NCI-H1417 (cell line): ENCODE measurements at places on chromosomes 7 and 10.

DNA sequence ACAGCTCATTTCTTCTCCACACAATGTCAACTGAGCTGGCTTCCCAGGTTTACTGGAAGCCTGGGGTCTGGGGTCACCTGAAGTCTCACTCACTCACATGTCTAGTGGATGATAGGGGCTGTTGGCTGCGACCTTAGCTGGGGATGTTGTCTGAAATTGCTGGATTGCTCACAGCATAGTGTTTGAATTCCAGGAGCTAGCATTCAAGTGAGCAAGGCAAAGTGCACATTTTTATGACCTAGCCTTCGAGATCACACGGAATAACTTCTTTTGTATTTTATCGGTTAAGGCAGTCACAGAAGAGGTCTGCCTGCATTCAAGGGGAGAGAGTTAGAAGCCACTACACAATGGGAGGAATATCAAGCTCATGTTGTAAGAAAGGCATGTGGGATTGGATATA lies 3.6 kb downstream of the TEX47 start:
- DNase-seq: no peak

DNA sequence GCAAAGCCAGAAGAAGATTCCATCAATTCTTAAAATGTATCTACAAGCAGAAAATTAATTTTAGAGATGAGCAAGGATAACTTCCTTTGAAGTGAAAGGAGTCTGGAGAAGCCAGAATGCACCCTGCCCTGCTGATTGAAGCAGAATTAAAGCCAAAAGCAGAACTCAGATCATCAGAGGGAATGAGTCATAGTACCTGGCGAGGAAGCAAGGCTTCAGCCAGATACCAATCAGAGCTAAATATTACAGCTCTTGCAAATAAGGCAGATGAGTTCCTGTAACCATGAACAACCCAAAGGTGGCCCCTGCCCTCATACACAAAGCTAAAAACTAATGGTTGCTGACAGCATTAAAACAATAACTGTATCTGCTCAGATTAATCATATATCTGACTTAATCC lies 10.4 kb downstream of the HTR7 start:
- DNase-seq: no peak

GRCh38 chr7:91446819-91447218 lies 182.6 kb downstream of the FZD1 start:
- DNase-seq: no peak

GRCh38 chr10:3362394-3362793 lies 189.8 kb upstream of the PITRM1 start:
- DNase-seq: no peak

DNA sequence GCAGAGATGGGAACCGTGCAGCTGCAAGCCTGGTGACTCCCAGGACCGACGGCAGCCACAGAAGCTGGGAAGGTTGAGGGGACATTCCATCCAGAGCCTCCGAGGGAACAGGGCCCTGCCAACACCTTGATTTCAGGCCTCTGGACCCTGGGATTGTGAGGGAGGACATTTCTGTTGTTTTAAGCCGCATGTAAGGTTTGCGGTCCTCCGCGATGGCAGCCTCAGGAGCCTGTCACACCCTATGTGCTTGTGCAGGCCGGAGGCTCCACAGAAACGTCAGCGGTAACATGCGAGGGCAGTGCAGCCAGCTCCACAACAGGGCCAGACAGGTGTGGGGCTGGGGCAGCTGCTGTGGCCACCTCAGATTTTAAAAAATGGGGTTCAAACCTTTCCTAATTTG lies 144.7 kb upstream of the SHH start:
- no peak for DNase-seq

DNA sequence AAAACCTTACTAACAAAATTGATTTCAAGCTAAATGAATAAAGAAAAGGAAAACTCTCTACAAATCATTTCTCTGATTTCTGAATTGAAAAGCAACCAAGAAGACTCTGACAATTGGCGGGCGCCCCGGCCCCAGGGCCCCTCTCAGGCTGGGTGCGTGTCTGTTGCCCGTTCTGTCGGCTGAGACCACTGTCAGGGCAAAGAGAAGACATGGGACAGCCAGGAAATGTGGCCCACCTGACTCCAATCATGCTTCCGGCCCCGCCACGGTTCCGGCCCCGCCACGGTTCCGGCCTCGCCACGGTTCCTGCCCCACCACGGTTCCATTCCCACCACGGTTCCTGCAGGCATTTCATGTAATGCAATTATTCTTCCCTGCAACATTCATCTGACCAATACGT lies 115.9 kb downstream of the PTPRN2 start:
- DNase-seq: no peak

- no peak for DNase-seq
These were observed 32.3 kb downstream of the ORC5 start for GRCh38 chr7:104175361-104175984.

GRCh38 chr7:116618338-116619128 lies 53.5 kb upstream of the MET start:
- no peak for DNase-seq

DNA sequence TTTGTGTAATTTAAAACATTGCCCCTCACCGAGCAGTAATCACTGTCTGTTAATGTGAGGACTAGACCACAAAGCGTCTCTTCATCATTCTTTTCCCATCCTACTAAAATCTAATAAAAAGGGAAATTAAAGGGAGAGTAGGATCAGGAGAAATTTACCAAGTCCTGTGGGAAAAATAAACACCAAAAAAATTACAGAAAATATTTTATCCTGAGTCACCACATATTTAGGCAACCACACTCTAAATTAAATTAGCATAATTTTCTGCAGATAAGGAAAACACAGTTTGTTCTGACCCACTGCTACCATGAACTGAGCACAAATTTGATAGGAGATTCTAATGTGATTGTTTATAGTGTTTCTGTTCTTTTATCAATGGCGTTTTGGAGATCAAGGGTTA lies 49.3 kb downstream of the CCDC6 start:
- no peak for DNase-seq

GRCh38 chr7:27173956-27174873 lies at the start of gene HOXA10:
Gene HOXA10 (minus strand): TSS chr7:27174320. CDS start chr7:27174306, 14 bp downstream.
- DNase-seq: peak; percentile 83

- no peak for DNase-seq
These were observed 37.2 kb downstream of the KAT6B start for GRCh38 chr10:74863551-74863950.

GRCh38 chr10:9302140-9302746 lies 1247.8 kb downstream of the GATA3 start:
- DNase-seq: peak; percentile 31

DNA sequence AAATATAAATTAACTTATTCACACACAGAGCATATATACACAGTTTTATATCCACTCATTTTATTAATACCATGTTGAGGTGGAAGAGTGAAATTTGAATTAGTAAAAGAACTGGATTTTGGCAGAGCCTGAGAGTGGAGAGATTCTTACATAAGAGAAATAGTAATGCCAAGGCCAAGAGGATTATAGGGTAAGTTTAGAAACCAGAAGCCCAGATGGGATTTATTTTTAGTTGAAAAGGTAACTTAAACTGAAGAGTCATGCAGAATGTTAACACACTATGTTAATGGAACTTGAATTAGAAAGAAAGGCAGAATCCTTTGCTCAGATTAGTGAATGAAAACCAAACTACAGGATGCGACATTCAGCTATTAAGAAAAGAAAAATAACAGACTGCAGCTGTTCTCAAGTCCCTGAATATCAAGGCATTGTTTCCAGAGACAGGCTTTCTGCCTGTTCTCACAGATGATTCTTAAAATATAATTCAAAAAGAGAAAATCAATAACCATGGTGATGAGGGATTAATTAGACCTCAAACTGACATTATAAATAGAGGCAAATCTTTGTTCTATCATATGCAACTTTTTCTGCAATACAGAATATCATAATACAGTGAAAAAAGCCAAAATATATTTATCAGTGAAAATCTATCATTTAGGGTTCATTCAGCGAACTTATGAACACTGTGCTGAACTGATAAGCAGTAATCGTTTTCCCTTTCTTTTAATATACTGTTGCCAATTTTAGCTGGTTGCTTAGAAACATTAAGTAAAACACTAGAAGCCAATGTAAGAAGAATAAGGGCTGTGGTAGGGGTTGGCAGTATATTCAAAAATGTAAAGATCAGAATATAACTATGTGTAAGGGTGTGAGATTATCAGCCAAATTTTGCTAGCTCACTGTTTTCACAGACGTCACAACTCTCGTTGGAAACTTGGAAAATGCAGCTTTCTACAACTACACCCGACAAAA lies 34.4 kb downstream of the HECTD2 start:
- DNase-seq: no peak

DNA sequence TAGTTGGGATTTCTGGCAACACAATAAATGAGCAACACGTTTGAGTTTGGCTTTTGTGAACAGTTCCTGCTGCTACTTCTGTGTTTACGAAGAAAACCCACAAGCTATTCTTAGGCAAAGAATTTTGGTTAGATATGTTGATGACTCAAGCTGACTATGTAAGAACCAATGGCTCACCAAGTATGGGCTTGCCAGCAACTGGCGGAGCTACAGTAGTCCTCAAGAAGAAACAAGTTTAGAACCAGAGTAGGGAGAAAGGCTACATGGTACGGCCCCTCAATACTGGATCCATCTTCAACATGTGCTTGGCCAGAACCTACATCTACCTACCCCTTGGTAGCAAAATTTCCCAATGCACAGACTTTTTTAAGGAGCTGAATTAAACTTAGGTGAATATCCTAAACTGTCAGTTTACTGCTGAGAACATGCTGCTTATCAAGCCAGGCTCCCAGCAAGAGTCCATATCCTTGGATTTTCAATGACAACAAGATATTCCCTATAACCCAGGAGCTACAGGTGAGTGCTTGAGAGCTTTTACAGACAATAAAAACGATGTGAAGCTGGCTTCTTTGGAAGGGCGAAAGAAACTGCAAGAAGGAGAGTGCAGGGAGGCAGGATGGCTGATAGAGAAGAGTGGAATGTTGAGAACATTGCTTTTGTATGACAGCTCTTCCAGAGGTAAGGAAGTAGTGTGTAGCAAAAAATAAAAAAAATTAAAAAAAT lies 74.3 kb upstream of the ASAH2 start:
- no peak for DNase-seq

- peak; percentile 18 for DNase-seq
These were observed 233.1 kb downstream of the SEMA3E start for GRCh38 chr7:83415840-83416239.

- DNase-seq: no peak
These were observed 20.3 kb downstream of the CACUL1 start for GRCh38 chr10:118734475-118734874.

DNA sequence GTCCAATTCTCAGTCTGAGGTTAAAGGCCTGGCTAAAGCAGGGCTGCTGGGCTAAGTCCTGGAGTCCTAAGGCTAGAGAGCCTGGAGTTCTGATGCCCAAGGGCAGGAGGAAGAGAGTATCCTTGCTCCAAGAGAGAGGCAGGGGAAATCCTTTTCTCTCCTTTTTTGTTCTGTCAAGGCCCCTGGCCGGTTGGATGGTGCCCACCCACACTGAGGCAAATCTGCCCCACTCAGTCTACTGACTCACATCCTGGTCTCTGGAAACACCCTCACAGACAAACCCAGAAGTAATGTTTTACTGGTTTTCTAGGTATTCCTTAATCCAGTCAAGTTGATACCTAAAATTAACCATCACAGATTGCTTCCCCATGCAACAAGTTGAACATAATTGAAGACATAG lies 23.0 kb downstream of the ZNF518A start:
- DNase-seq: no peak
